Heart right ventricle (tissue), 16 donors: ENCODE measurements at places on chromosomes 5 and 9. TPM values are rescaled to one million over a fixed set of nuclear protein-coding genes. Genes with fewer than 3 reads are reported as not detected.

The CARD9 gene
- 0.64 TPM for total RNA-seq

- no peaks in the 10 kb centered on the region for H3K27me3 ChIP-seq
- no peaks in the 10 kb centered on the region for H3K4me1 ChIP-seq
- DNase-seq, result no peak
Observed at GRCh38 chr5:83227611-83228010, 150.3 kb downstream of the XRCC4 start.

GRCh38 chr5:94618493-94619328 is at the start of the genes KIAA0825 and SLF1:
KIAA0825 (minus strand) TSS chr5:94618604; CDS start chr5:94537126, 81,478 bp downstream.
SLF1 (plus strand) TSS chr5:94618669; CDS start chr5:94628811, 10,142 bp downstream.
- peak within 1 kb of the TSS; percentile 87 for H3K4me3 ChIP-seq
- DNase-seq, result peak; percentile 85
- H3K4me1 ChIP-seq, result no peaks in the 10 kb centered on the region
- H3K36me3 ChIP-seq, result no peaks in the 10 kb centered on the region
- no peaks in the 10 kb centered on the region for H3K27me3 ChIP-seq
- H3K27ac ChIP-seq, result peak within 1 kb of the TSS; percentile 79

GRCh38 chr5:173706700-173707099 is 90.2 kb upstream of the BOD1 start:
- no peak overlapping the region for H3K4me3 ChIP-seq
- H3K36me3 ChIP-seq, result no peaks in the 10 kb centered on the region
- H3K4me1 ChIP-seq, result peaks cover 29% of the 10 kb centered on the region
- DNase-seq, result no peak

The FRMD3 gene
- 124 TPM for total RNA-seq

DNA sequence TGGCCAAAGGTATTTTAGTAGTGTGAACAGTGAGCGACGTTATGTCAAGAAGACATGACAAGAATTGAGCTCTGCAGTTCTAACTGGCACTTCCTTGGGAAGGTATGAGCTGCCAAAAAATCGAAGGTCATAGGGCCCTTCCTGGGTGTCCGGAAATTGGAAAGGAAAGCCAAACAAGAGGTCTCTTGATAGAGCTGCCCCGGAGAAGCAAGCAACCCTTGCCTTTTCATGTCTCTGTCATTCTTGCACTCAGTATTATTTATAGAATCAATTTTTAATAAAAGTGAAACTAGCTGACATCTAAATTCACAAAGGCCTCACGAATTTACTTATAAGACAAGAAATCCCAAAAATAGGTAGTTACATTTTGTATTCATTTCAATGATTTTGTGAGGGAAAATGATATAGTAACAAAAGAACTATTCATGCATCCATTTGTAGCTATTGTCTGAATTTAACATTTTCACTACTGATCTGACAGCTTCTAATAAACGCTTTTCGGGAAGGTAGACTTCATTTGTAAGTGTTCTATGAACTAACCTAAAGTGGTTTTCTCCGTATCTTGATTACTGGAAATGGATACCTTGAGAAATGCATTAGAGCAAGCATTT is 113.8 kb upstream of the VCAN start:
- no peaks in the 10 kb centered on the region for H3K36me3 ChIP-seq
- DNase-seq, result no peak

DNA sequence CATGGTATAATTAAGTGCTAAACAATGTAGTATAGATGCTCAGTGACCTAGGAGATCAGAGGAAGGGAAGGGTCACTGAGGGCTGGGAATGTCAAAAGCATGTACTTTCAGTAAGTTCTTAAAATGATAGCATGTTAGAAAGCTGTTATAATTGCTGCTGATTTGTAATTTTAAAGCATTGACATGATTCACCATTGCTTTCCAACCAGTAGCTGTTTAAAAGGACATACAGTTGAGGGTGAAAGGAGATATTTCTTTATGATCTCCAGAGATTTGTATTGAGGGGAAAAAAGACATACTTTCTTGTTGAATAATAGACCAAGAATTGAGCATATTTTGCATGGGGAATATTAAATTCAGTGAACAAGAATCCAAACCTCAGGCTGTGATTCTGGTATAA is 1.2 kb upstream of the SLC1A3 start:
- H3K4me3 ChIP-seq, result peak overlapping the region; percentile 64
- no peaks in the 10 kb centered on the region for H3K4me1 ChIP-seq
- H3K27ac ChIP-seq, result no peak overlapping the region
- H3K27me3 ChIP-seq, result no peaks in the 10 kb centered on the region
- DNase-seq, result no peak
- no peaks in the 10 kb centered on the region for H3K36me3 ChIP-seq

- no peaks in the 10 kb centered on the region for H3K27me3 ChIP-seq
- no peak for DNase-seq
- H3K27ac ChIP-seq, result no peak overlapping the region
- no peak overlapping the region for H3K4me3 ChIP-seq
- H3K4me1 ChIP-seq, result no peaks in the 10 kb centered on the region
Observed at GRCh38 chr5:63111891-63112290, 533.3 kb downstream of the LRRC70 start.

- peak; percentile 56 for DNase-seq
- H3K4me1 ChIP-seq, result no peaks in the 10 kb centered on the region
- no peak overlapping the region for H3K4me3 ChIP-seq
- peaks cover 25% of the 10 kb centered on the region for H3K27me3 ChIP-seq
- no peaks in the 10 kb centered on the region for H3K36me3 ChIP-seq
Observed at GRCh38 chr9:136312436-136312835, 8.5 kb upstream of the CCDC187 start.

GRCh38 chr5:13629218-13629617 is 315.3 kb downstream of the DNAH5 start:
- H3K4me1 ChIP-seq, result no peaks in the 10 kb centered on the region
- no peak overlapping the region for H3K4me3 ChIP-seq
- H3K27me3 ChIP-seq, result no peaks in the 10 kb centered on the region

The SUSD3 gene
- 0.40 TPM for total RNA-seq

DNA sequence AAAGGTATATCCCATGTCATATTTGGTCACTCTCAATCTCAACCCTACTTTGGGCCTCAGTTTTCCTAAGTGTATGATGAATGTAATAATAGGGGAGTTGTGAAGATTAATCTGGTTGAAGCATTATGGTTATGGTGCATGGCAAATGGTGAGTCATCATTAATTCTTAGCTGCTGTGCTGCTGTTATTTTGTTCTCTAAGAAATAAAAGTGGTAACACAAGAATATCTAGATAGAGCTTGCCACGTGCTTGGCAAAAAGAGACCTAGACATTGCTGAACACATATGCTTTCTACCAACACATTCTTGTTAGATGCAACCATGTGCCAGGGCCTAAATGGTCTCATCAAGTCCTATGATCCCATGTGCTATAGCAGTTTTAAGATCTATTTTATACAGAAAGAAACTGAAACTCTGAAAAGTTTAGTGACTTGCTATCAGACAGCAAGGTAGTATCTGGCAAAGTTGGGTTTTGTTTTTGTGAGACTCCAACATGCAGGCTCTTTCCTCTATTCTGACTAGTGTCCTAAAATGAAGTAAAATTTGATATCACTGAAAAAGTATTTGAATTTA is 699.9 kb upstream of the MEF2C start:
- no peaks in the 10 kb centered on the region for H3K36me3 ChIP-seq
- no peak overlapping the region for H3K27ac ChIP-seq
- no peak for DNase-seq
- H3K4me3 ChIP-seq, result no peak overlapping the region

The SLC25A25 gene
- 7.6 TPM for total RNA-seq

The SPATA31A3 gene
- not detected for total RNA-seq

DNA sequence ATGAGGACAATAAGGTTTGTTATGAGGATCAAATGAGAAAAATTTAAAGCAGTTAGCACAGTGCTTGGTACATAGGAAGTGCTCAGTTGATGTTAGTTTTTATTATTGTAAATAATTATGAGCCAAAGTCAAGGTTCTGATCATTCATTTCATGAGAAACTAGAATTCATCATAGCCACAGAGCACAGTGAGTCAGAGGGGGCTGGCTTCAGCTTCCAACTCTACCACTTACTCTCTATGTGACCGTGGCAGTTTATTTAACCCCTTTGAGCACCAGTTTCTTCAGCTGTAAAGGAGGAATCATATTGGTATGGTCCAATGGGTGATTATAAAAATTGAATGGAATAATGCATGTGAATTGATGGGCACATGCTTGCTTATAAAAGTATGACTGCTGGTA is 39.4 kb downstream of the KLHL3 start:
- no peak overlapping the region for H3K4me3 ChIP-seq
- H3K36me3 ChIP-seq, result peaks cover 3% of the 10 kb centered on the region
- H3K27me3 ChIP-seq, result no peaks in the 10 kb centered on the region

DNA sequence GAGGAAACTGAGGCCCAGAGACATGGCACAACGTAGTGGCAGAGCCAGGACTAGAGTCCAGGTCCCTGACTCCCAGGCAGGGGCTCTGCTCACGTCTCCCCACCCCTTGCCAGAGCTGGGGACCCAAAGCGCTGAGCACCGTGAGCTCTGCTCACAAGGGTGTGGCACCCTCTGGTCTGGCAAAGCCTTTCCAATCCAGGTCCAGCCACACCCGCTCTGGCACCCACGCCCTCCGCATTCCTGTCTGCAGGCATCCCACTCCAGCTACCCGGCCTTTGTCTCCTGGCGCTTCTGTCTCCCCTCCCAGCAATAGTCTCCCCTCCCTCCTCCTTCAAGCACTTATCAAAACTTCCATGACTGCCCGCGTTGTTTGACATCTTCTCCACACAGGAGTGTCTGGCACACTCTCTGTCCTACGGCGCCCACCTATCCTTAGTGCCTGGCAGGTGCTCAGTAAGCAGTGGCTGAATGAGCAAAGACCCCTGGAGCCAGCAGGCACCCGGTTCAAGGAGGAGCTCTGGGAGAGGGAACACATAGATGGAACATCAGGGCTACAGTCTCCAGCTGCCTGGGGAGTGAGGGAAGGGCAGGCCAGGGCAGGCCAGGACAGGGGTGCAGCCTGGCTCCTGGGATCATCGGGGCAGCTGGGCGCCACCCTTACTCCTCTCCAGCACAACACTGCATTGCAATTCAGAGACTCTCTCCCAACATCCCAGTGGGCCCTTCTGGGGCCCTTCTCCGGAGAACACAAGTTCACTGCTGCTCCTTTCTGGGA is 12.0 kb downstream of the HIGD2A start:
- H3K4me1 ChIP-seq, result peaks cover 36% of the 10 kb centered on the region
- H3K36me3 ChIP-seq, result no peaks in the 10 kb centered on the region
- no peaks in the 10 kb centered on the region for H3K27me3 ChIP-seq
- peak overlapping the region; percentile 44 for H3K27ac ChIP-seq
- no peak for DNase-seq

DNA sequence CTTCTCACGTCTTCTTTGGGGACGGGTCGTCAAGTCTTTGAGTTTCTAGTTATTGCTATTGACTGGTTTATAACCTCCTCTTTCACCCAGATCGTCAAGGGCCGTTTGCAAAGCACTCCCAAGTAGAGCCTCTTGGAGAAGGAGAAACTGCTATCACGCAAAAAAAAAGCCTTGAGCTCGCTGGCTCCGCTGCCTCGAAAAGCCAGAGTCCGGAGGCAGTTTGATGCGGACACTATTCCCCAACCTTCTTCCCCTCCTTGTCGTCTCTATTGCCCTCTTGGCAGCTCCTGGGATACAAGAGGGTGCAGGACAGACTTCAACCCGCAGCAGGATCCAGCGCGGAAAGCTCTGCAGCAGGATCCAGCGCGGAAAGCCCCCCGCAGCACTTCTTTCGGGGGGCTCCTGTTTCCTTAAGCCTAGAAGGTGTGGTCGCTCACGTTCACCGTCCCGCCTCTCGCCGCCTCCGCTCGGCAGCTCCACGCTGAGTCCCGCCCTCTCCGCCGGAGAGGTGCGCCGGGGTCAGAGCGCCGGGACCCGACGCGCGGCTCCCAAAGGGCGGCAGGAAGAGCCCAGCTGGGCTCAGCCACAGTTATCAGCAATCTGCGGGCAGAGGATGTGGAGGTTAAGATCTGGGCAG is at the start of gene PCDHAC1:
PCDHAC1 (plus strand) TSS at position 494 of the 637 bp plus-strand sequence. CDS start 594 bp downstream, outside the sequence.
- no peaks in the 10 kb centered on the region for H3K36me3 ChIP-seq
- H3K4me3 ChIP-seq, result peak within 1 kb of the TSS; percentile 28
- peak; percentile 10 for DNase-seq
- peaks cover 42% of the 10 kb centered on the region for H3K27me3 ChIP-seq

The PCDHB13 gene
- total RNA-seq, result 2.7 TPM

The PCDHB10 gene
- 1.3 TPM for total RNA-seq

The SCGB3A2 gene
- total RNA-seq, result not detected

- H3K27ac ChIP-seq, result no peak overlapping the region
- no peaks in the 10 kb centered on the region for H3K27me3 ChIP-seq
- H3K36me3 ChIP-seq, result no peaks in the 10 kb centered on the region
- H3K4me3 ChIP-seq, result no peak overlapping the region
- H3K4me1 ChIP-seq, result peaks cover 8% of the 10 kb centered on the region
- DNase-seq, result no peak
Observed at GRCh38 chr5:179319741-179320281, 25.4 kb downstream of the ADAMTS2 start.

- no peak overlapping the region for H3K27ac ChIP-seq
- DNase-seq, result no peak
- no peak overlapping the region for H3K4me3 ChIP-seq
- H3K4me1 ChIP-seq, result peaks cover 13% of the 10 kb centered on the region
- no peaks in the 10 kb centered on the region for H3K27me3 ChIP-seq
Observed at GRCh38 chr9:99472240-99472915, 250.3 kb downstream of the SEC61B start.

The SPINK13 gene
- total RNA-seq, result not detected

GRCh38 chr5:134524826-134525682 is at the start of gene JADE2:
JADE2 (plus strand) TSS chr5:134525670; CDS start chr5:134535858, 10,188 bp downstream.
- H3K36me3 ChIP-seq, result no peaks in the 10 kb centered on the region
- H3K27ac ChIP-seq, result peak within 1 kb of the TSS; percentile 99
- peaks cover 11% of the 10 kb centered on the region for H3K4me1 ChIP-seq

DNA sequence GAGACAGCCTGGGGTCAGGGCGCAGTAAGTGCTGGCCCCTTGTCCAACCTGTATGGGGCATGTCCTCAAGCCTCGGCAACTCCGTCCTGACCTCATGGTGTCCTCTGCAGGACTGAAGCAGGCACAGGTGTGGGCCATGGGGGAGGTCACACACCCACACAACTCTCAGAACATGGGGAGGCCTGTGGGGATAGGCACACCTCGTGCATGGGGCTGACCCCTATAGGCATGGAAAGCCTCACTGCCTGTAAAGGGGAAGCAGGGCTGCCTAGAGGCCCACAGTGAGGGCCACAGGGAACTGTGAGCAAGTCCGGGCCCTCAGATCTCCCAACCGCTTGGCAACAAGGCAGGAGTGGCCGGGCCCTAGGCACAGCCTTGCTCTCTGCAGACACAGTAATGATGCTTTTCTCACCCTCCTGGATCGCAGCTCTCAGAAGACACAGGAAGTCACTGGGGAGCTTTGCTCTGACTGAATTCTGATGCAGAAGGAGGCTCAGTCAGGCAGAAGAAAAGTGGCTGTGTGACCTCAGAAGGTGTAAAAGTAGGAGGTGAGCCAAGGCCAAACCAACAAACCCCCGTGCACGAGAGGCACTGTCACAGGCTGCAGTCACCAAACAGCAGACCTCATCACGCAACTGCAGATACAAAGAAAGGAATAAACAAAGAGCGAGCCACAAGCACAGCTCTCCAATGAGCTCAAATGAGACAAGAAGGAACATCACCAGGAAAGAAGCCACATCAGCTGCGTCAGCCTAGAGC is 5.4 kb downstream of the IPPK start:
- no peak overlapping the region for H3K4me3 ChIP-seq
- H3K27ac ChIP-seq, result peak overlapping the region; percentile 24
- H3K36me3 ChIP-seq, result no peaks in the 10 kb centered on the region
- no peaks in the 10 kb centered on the region for H3K27me3 ChIP-seq
- peaks cover 56% of the 10 kb centered on the region for H3K4me1 ChIP-seq
- DNase-seq, result no peak

The INSYN2B gene
- not detected for total RNA-seq

The OR2K2 gene
- not detected for total RNA-seq

GRCh38 chr5:76401801-76402250 is 1.3 kb upstream of the IQGAP2 start:
- no peaks in the 10 kb centered on the region for H3K36me3 ChIP-seq
- H3K27me3 ChIP-seq, result peaks cover 10% of the 10 kb centered on the region
- peak overlapping the region; percentile 49 for H3K27ac ChIP-seq
